ENCODE measurements at places on chromosomes 3 and 15.

DNA sequence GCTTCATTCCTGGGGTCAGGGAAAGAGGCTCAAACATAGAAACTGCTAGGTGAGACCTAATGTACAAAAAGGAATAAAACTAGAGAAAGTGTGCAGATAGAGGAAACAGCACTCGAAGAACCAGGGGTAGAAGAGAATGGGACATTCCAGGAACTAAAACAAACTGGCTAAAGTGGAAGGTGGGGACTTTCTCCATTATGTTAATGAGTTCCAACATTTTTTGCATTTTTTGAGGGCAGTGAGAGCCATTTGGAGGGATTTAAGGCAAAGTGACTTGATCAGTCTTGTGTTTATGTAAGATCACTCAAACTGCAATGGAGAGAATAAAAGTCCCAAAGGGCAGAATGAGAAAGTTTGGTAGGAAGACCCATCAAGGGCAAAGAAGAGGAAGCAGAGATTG lies 20.6 kb upstream of the SLC4A7 start:
- no peak for DNase-seq

DNA sequence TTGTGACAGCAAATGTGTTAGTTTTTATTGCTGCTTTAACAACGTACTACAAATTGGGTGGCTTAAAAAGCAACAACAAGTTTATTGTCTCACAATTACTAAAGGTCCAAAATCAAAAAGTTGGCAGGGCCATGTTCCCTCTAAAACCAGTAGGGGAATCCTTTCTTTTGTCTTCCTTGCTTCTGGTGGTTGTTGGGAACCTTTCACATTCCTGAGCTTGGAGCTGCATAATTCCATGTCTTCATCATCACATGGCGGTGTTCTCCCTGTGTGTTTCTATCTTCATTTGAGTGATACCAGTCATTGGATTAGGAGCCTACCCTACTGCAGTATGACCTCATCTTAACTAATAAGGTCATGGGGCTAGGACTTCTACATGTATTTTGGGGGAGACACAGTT lies 7.4 kb downstream of the SPRED1 start:
- no peak for DNase-seq

GRCh38 chr15:78620527-78621421 lies at the start of gene CHRNA3:
Gene CHRNA3, minus strand, starts transcription at chr15:78620996. Its CDS starts 202 bp downstream, at chr15:78620794.
- no peak for DNase-seq

DNA sequence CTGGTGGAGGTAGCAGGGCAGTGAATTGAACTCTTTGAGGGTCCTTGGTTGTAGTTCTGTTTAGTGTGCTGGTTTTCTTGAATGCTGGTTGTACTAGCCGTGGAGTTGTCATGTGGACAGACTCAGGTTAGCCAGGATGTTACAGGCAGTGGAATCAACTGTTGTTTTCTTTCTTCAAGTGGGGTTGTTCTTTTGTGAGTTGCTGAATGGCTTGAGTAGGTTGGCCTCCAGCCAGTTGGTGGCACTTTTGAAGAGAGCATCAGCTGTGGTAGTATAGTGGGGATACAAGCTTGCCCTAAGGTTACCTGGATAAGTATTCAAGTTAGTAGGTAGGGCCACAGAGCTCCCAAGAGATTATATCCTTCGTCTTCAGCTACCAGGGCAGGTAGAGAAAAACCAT lies 31.8 kb upstream of the RARB start:
- no peak for DNase-seq

DNA sequence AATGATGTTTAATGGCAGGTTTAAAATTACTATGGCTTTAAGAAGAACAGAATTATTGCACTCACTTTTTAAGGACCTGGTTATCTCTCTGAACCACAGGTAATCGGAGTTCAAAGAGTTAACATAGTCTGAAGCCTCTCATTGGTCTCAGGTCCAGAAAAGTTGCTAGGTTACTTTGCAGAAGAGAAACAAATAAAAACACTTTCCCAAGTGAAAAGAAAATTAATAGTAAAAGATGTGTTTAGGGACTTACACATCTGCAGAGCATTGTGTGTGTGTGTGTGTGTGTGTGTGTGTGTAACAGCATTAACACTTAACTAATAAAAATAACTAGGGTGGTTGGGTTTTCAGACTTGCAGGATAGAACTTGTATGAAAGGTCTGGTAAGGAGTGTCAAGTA lies 1.0 kb downstream of the MASP1 start:
- DNase-seq, result no peak

GRCh38 chr3:44265815-44266214 lies 24.1 kb downstream of the TOPAZ1 start:
- no peak for DNase-seq

- no peak for DNase-seq
Measured at GRCh38 chr3:31077826-31078225, 183.4 kb upstream of the GADL1 start.

DNA sequence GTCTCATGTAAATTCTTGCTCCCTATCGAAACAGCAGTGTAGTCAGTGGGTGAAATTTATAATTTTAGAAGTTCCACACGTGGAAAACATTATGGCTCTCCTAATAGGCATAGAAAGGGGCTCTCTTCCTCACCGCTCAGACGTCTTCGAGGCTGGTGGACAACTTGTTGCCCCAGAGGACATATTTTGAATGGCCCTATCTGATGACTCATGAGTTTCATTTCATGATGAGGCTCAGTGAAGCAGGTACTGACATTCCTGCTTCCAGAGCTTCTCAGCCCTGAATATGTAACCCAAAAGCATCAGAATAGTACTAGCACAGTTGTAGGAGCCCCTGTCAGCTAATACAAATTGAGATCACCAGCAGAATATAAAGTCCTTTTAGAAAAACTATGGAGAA lies 117.9 kb downstream of the HERC1 start:
- DNase-seq, result no peak

DNA sequence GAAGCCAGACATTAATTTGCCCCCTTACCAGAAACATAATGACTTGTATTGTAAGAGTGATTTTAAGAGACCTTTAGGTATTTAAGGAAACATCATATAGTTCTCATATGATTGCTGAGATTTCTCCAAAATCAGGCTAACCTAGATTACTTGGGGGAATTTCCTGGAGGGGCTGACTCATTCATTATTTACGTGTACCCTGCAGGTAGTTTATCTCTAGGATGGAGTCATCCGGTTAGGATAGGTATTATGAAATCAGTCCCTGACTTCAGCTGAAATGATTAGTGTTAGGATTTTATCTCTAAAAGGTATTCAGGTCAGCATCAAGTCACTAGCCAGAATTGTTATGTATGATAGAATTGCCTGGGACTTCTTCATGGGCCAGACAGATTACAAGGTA lies 97.5 kb downstream of the TCF12 start:
- DNase-seq, result no peak

DNA sequence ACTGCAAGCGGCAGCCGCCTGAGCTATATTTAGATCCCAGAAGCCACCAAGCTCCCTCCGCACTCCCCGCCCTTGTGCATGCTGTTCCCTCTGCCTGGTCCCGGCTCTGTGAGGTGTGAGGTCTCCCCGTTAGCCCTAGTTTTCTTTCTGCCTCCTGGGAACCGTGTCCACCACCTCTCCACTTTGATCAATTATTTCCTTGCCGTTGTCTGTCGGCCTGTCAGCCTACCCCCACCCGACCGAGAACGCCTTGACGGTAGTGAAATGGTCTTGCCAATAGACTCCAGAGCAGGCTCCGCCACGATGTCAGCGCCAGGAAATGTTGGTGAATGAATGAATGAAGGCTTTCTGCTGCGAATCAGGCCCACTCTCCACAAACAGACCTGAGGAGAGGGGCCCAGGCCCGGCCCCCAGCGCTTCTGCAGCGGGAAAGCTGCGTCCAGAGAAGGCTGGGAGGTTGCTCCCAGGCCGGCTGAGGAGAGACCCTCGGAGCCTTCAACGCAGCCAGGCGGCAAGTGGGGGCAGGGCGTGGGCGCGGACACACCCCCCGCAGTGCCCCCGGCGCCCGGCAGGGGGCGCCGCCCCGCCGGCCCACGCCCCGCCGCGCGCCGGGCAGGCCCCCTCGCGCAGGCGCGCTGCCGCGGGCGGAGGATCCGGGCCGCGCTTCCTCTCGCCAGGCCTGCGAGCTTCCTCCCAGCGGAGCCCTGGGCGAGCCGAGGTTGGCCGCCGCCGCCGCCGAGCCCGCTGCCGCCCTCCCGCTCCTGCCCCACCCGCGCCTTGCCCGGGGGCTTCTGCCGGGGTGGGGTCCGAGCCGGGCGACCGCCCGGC lies at the start of gene CSK:
TSS of gene CSK (plus strand) at position 650 of the 828 bp plus-strand sequence. CDS start 16,218 bp downstream, outside the sequence.
- DNase-seq, result peak; percentile 73

- DNase-seq, result no peak
Measured at GRCh38 chr3:129330409-129330808, 51.7 kb downstream of the HMCES start.

DNA sequence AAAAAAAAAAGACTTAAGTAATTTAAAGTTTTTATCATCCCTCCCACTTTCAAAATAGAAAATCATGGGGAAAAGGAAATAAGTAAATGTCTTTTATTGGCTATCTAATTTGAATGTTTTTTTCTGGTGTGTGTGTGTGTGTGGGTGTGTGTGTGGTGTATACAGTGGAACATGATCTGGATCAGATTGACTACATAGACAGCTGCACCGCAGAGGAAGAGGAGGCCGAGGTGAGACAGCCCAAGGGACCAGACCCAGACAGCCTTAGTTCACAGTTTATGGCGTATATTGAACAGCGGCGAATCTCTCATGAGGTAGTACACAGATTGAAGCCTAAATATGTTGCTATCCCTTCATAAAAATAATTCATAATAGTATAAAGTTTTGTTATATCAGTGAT lies 44.5 kb downstream of the LRCH3 start:
- DNase-seq, result no peak

DNA sequence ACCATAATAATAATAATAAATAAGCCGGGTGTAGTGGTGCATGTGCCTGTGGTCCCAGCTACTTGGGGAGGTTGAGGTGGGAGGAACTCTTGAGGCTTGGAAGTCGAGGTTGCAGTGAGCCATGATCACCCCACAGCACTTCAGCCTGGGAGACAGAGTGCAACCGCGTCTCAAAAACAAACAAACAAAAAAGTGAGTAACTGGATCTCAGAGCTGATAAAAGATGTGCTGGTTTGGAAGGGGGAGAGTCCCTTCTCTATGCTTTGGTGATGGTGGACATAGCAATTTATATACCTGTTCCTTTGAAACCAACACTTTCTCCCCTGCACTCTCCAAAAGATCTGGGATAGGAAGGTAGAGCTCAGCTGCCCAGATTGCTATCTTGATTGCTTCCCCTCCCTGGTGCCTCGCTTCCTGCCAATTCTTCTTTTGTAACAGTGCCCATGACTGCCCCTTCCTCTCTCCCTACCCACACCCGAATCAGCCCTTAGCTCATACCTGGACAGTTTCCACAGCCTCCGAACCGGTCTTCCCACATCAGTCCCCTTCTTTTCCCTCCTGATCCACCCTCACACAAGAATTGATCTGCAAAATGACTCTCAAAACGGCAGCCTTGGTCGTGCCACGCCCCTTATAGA lies 55.1 kb upstream of the UBE2E1 start:
- no peak for DNase-seq

DNA sequence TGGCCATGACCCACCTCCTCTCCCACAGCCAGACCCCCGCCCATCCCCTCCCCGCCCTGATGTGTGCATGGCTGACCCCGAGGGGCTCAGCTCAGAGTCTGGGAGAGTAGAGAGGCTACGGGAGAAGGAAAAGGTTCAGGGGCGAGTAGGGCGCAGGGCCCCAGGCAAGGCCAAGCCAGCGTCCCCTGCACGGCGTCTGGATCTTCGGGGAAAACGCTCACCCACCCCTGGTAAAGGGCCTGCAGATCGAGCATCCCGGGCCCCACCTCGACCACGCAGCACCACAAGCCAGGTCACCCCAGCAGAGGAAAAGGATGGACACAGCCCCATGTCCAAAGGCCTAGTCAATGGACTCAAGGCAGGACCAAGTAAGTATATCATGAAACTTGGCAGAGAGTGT lies 11.7 kb downstream of the MAP1A start:
- DNase-seq, result no peak

GRCh38 chr3:1092061-1092460 lies 763 bp upstream of the CNTN6 start:
- DNase-seq, result no peak

- DNase-seq, result no peak
Measured at GRCh38 chr3:129574206-129574605, 31.2 kb downstream of the H1-8 start.

DNA sequence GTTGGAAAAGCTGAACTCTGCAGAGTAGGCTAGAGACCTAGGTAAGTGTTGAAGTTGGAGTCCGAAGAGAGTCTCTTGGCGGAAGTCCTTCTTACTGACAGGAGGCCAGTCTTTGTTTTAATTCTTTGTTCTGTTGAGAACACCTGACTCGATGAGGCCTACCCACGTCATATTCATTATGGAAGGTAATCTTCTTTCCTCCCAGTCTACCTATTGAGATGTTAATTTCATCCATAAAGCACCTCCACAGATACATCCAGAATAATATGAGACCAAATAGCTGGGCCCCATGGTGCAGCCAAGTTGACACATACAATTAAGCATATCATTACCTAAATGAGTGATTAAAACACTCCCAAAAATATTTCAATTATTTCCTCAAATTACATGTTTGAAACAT lies 515.5 kb downstream of the CADM2 start:
- no peak for DNase-seq

- DNase-seq, result no peak
Measured at GRCh38 chr3:115341208-115341607, 194.1 kb upstream of the ZBTB20 start.

DNA sequence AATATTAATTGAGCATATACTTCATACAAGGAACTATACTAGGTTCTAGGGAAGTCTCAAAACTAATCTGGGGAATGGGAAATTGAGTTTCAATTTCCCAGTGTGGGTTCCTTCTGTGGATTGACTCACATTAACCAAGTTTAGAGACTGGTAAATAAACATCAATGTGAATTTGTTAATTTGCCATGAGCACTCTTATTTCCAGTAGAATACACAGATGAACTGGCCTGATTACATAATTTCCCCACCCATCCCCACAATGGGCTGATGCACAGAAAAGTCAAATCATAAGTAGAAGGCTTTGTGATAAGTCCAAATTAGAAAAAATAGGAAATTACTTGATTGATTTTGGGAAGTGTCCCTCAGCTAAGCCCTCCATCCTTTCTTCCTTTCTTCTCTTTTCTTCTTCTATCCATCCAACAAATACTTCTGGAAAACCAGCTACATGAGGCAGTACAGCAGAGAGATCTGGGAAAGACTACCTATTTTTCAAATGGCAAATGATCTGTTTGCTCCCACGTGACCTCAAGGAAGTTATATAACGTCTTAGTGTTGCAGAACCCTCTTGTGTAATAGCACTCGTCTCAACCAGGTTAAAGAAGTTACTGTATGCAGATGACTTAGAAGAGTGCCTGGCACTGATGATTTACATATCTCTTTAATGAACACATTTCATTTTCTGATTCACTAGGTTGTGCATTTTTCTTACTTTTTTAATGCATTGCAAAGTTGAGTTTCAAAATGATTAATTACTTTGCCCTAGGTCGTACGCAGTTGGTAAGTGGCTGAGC lies 312.3 kb downstream of the SV2B start:
- DNase-seq, result no peak

- DNase-seq, result no peak
Measured at GRCh38 chr15:40500568-40501330, 30.0 kb downstream of the CHST14 start.

- no peak for DNase-seq
Measured at GRCh38 chr3:61912158-61912557, 350.8 kb downstream of the PTPRG start.

- no peak for DNase-seq
Measured at GRCh38 chr3:45582430-45582829, 12.1 kb upstream of the LIMD1 start.
